NCI-H1436 treated with DMSO at 0.1 percent for 48 hours (cell line): ENCODE measurements at places on chromosomes 13 and 19.

DNA sequence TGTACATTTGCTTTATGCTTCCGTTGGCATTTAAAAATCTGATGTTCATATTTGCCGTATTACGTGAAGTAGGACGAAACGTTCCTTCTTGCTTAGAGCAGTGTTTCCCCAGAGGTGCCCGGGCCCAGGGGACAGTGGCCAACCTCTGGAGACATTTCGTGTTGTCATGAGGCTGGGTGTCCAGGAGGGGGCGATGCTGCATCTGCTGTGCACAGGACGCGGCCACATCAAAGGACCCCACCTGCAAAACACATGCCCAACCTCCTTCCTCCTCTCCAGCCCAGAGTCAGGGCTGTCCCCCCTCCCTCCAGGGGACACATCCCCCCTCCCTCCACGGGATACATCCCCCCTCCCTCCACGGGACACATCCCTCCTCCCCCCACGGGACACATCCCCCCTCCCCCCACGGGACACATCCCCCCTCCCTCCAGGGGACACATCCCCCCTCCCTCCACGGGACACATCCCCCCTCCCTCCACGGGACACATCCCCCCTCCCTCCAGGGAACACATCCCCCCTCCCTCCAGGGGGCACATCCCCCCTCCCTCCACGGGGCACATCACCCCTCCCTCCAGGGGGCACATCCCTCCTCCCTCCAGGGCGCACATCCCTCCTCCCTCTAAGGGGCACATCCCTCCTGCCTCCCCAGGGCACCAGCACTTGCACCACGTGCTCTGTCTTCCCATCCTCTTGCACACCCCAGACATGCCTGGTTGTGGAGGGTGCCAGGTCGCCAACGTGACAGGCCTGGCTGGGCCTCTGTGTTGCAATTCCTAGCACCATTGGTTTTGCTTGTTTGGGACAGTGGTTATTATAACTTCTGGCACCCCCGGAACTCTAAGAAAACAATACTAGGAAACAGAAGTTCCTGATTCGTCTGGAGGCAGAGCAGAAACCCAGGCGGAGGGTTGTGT is 46.7 kb downstream of the GAS6 start:
- no peak for DNase-seq

- DNase-seq = no peak
Observed at GRCh38 chr13:28179974-28180373, 41.6 kb downstream of the PAN3 start.

DNA sequence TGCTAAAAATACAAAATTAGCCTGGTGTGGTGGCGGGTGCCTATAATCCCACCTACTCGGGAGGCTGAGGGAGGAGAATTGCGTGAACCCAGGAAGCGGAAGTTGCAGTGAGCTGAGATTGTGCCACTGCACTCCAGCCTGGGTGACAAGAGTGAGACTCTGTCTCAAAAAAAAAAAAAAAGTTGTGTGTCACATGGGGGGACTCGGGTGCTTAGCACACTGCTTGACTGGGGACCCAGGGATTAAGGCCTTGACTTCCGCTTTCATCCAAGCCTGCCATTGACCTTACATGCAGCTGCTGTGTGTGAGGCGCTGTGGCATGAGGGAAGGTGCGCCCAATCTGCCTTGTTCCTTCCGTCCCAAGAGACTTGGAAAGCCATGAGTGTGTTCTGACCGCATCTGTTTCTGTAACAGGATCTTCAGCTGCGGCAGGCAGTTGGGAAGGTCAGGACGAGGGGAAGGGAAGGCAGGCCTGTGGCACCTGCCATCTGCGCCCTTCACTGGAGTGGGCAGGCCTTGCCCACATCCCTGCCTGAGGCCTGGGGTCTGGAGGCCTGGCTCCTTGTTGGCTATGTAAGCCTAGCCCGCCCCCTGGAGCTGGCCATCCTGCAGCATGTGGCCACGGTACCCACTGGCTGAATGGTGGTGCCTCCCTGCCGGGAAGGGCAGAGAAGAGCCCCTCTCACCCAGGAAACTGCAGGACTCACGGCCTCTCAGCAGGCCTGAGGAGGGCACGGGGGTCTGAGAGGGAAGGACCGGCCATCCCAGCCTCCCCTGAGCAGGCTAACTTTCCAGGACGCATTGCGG is 23.0 kb downstream of the PPP1R37 start:
- no peak for DNase-seq

DNA sequence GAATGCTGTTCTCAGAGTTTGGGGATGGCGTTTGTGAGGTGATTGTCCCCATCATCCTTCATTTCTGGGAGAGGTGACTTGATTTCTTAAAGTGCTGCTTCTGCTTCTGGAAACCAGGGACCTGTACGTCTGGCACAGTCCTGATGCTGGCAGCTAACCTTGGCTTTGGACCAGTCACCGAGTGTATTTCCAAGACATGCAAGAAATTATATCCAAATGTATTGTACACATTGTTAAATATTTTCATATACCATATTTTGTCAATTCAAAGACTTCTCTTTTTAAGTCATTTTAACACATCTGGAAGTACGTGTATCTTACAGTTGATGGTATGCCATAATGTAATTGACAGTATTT is 97.4 kb downstream of the ARHGEF7 start:
- no peak for DNase-seq

- no peak for DNase-seq
Observed at GRCh38 chr13:40963927-40964326, 55.2 kb downstream of the ELF1 start.

DNA sequence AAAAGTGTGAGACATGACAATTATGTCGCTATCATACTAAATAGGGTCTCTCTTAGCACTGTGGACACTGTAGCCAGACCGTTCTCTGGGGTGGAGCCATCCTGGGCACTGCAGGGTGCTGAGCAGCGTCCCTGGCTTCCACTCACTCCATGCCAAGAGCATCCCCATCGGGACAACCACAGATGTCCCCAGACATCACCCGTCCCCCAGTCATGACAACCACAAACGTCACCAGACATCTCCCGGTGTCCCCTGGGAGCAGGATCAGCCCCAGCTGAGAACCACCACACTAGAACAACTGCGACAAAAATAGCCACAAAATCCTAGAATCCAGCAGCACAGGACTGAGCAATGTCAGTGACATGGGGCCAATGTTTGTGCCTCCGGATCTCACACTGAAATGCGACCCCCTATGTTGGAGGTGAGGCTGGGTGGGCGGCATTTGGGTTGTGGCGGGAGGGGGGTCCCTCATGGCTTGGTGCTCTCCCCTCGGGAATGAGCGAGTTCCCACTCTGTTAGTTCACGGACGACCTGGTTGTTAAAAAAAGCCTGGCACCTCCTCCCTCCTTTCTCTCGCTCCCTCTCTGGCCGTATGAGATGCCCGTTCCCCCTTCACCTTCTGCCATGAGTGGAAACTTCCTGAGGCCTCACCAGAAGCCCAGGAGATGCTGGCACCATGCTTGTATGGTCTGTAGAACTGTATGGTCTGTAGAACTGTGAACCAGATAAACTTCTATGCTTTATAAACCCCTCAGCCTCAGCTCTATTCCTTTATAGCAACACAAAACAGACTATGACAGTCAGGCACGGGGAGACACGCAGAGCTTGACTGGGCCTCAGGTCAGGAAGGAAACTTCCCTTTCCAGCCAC is 93.9 kb downstream of the GADD45B start:
- no peak for DNase-seq

DNA sequence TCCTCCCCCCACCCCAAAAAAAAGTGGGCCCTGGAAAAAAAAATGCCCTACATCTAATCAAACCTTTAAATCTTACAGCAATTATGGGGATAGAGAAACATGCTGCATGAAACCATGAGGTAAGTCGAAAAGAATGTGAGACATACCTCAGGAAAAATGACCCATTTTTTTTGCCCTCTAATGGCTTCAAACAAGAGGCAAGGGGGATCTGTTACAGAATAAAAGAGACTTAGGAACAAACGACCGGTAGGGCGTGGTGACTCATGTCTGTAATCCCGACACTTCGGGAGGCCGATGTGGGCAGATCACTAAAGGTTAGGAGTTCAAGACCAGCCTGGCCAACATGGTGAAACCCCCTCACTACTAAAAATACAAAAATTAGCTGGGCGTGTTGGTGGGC is 8.4 kb downstream of the RGL3 start:
- no peak for DNase-seq

- no peak for DNase-seq
Observed at GRCh38 chr19:42662712-42663111, 68.0 kb upstream of the CEACAM8 start.

DNA sequence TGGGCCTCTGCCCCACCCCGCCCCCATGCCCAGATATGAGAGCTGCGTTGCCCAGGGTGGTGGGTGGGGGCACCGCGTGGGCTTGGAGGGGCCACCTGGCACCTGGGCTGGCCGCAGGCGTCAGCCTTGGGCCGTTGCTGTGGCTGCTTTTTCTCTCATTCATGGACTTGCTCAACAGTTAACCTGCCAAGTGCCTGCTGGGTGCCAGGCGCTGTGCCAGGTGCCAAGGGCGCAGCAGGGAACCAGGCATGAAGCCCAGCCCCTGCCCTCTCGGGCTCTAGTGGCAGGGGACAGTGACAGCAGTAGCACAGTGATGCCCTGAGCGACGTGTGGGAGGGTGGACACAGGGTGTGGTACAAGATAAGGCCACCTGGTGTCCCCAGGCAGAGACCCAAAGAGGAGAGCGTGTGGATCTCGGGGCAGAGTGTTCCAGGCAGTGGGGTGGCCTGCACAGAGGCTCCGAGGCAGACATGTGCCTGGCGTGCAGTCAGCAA is 28.1 kb downstream of the DHX34 start:
- DNase-seq = no peak

- no peak for DNase-seq
Observed at GRCh38 chr13:20157151-20157796, 3.6 kb downstream of the GJA3 start.

DNA sequence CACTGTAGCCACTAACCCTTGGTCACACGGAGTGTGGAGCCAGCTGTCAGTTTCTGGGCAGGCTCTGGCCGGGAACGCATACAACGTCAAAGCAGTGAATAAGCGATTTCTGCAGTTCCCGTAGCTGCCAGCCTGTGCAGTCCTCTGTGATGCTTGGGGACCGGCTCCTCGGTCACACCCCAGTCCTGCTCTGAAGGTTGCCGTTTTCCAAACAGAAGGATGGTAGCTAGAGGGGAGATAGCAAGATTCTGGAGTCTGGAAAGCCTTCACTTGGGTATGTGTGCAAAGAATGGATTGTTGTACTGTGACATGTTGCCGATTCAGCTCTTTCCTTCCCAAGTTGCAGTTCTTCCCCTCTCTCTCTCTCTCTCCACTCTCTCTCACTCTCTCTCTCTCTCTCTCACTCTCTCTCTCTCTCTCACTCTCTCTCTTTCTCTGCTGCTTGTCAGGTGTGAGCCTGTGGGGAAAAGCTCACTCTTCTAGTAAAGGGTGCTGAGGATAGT is 38.7 kb upstream of the C1QTNF9 start:
- DNase-seq = no peak

GRCh38 chr13:99600318-99600717 is 99.0 kb downstream of the TM9SF2 start:
- no peak for DNase-seq

DNA sequence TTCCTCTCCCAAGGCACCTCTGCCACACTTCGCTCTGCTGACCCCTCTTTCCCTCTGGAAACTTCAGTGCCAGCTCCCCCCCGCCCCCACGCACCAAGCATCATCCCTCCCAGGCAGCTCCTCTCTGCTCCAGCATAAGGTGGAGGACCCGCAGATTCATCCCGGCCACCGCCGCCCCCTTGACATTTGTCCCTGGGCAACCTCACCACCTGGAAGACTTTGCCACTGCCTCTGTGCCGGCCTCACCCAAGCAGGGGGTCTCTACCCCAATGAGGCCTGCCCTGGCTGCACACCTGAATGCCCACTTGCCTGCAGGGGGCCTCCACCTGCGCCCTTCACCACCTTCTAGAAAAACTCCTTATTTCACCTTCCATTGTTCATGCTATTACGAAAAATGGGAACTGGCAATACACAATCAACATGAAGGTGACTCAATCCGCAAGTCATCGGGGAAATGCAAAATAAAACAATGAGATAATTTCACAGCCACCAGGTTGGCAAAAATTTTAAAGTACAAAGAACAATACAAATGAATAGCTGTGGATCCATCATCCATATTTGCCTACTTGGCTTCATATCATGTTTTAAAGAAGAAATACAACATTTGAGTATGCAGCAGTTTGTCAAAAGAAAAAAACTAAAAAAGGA is 21.9 kb downstream of the CCNE1 start:
- no peak for DNase-seq

- DNase-seq = no peak
Observed at GRCh38 chr13:49098771-49099512, 121.2 kb upstream of the MLNR start.

GRCh38 chr13:97710797-97711196 is 242.7 kb upstream of the IPO5 start:
- DNase-seq = no peak

- DNase-seq = no peak
Observed at GRCh38 chr19:944171-944567, 18.3 kb downstream of the ARID3A start.

- no peak for DNase-seq
Observed at GRCh38 chr19:23283925-23284324, 33.7 kb upstream of the ZNF724 start.

- DNase-seq = no peak
Observed at GRCh38 chr13:35930665-35931631, 200.2 kb downstream of the DCLK1 start.

DNA sequence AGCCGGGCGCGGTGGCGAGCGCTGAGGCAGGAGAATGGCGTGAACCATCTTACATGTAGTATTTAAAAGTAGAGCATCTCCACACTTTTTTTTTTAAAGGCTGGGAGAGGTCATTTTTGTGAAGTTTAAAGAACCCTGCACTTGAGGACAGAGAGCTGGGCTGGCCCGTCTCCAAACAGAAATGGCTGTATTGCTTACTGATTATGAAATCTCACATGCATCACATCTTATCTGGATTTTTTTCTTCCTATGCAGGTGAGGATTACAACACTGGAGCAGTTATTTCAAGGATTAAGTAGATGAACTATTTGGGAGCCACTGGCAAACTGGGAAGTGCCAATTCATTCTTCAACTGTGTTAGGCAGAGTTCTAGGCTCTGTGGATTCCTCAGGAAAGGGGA is 59.5 kb downstream of the TEX26 start:
- no peak for DNase-seq

- DNase-seq = no peak
Observed at GRCh38 chr13:40776681-40777165, 5.7 kb upstream of the MRPS31 start.

DNA sequence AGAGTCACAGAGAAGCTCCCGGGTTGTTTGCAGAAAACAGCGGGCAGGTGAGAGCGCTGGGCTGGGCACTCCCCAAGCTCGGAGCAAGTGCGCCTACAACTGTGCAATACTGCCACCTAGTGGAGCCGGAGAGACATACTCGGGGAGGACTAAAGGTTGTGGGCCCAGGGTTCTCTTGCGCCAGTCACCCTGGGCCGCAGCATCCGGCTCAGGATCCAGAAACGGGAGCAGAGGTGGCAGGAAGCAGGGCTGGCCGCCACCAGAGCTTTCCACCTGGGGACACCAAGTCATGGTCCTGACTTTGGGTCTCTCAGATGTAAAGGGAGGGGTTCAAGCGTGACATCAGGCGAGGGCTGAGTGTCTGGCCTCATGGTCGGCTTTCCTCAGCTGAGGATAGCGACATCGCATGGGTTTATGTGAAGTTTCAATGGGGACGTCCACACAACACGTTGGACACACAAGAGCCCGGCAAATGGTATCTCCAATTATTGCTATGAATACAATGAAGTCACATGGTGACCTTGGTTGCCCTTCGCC is 11.2 kb upstream of the KLK4 start:
- peak; percentile 50 for DNase-seq

GRCh38 chr13:60265566-60265965 is 101.8 kb upstream of the DIAPH3 start:
- no peak for DNase-seq
